ENCODE measurements at places on chromosomes 3 and 15. TPM values are rescaled to one million over a fixed set of nuclear protein-coding genes. Genes with fewer than 3 reads are reported as not detected.

Gene ARRDC4
- total RNA-seq = 35.8 TPM

Gene C3orf80
- total RNA-seq = not detected

- no peak for DNase-seq
Measured at GRCh38 chr3:104245261-104245660, 1121.4 kb upstream of the ALCAM start.

GRCh38 chr15:70001859-70002258 lies 95.9 kb downstream of the TLE3 start:
- DNase-seq = no peak

DNA sequence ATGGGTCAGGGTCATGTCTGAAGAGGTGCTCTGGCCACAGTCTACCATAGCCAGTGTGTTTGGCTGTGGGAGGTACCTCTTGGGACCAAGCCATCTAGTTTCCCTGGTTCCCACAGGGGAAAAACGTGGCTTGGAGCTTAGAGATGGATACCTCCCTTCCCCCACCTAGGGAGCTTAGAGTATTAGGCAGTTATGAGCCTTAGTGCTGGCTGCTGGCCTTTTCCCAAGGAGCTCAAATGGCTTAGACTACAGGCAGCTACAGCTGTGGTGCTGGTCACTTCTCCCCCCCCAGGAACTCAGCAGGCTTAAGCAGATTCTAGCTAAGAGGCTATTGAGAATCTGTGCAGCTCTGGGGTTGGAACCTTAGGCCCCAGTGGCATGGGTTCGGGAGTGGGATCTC lies 591.2 kb downstream of the NSUN3 start:
- DNase-seq = no peak

- DNase-seq = no peak
Measured at GRCh38 chr3:61858054-61858453, 296.7 kb downstream of the PTPRG start.

GRCh38 chr3:171801738-171802589 lies 8.3 kb downstream of the PLD1 start:
- DNase-seq = no peak

- DNase-seq = no peak
Measured at GRCh38 chr15:39598958-39599845, 18.3 kb downstream of the THBS1 start.

Gene KLHL25
- 9.6 TPM for total RNA-seq

Gene SLC9A9
- total RNA-seq = 30.7 TPM

GRCh38 chr3:100754563-100755334 lies 45.5 kb downstream of the TFG start:
- DNase-seq = no peak

DNA sequence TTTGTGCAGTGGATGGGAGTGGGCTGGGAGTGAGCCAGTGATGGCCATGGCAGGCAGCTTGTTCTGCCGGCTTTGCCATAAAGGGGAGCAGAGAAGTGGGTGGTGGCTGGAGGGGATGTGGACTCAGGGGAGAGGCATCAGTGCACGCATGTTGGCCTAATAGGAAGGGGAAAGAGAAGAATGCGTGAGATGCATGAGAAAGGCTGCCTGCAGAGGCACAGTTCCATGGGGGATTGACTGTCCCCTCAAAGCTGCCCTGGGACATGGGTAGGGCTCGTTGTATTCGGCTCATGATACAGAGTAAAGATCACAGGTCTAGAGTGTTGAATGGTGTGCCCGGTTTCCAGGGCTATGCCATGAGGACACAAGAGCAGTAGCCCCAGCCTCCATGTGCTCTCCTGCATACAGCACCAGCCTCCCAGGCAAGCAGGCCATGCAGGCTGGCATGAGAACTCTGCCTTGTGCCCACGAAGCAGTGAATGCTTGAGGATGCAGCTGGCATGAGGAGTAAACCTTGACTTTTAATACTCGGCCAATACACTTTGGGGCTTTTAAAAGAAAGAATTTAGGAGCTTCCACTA lies 68.0 kb upstream of the SNRPA1 start:
- no peak for DNase-seq

DNA sequence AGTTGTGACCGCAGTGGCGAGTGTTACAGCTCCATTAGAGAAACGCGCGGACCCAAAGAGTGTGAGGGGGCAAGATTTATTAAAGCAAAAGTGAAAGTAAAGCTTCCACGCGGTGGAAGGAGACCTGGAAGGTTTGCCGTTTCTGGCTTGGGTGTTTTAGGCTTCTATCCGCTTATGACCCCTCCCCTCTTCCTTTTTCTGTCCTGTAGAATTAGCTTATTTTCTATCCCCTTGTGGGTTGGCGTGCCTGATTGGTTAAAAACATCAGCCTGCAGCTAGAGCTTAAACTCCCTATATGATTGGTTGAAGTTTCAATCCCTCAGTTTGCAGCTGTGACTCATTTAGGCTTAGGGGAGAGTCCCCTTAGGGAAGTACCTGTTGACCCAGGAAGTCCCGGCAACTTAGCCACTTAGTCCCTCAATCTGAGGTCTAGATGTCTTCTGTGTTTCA lies 39.6 kb downstream of the C3orf38 start:
- DNase-seq = no peak

Gene PLD1
- 35.6 TPM for total RNA-seq

GRCh38 chr3:49399461-49399860 lies 12.3 kb downstream of the RHOA start:
- DNase-seq = no peak

GRCh38 chr3:63909431-63909830 lies 2.8 kb downstream of the SCAANT1 start:
- DNase-seq = no peak

- DNase-seq = no peak
Measured at GRCh38 chr15:93129702-93130488, 40.9 kb upstream of the RGMA start.

Gene IL16
- 19.9 TPM for total RNA-seq

Gene PPP1R14D
- total RNA-seq = not detected

Gene SPINK8
- not detected for total RNA-seq
